Activated CD4-positive, alpha-beta T cell treated with anti-CD3 and anti-CD28 coated beads for 4 hours (primary cell): ENCODE measurements at places on chromosomes 7 and 10.
A peak's percentile ranks its signal among the peaks of the same experiment; 100 is the strongest.

- no peak for DNase-seq
These were observed 8.1 kb upstream of the OLAH start for GRCh38 chr10:15035385-15036301.

GRCh38 chr10:118220346-118220850, 121.7 kb downstream of the FAM204A start:
- no peak for DNase-seq

- no peak for DNase-seq
These were observed 106.0 kb downstream of the GRID1 start for GRCh38 chr10:86260564-86260963.

GRCh38 chr10:9302140-9302746, 1247.8 kb downstream of the GATA3 start:
- peak; percentile 2 for DNase-seq

- peak; percentile 68 for DNase-seq
These were observed 19.1 kb upstream of the KLF6 start for GRCh38 chr10:3803927-3804741.

DNA sequence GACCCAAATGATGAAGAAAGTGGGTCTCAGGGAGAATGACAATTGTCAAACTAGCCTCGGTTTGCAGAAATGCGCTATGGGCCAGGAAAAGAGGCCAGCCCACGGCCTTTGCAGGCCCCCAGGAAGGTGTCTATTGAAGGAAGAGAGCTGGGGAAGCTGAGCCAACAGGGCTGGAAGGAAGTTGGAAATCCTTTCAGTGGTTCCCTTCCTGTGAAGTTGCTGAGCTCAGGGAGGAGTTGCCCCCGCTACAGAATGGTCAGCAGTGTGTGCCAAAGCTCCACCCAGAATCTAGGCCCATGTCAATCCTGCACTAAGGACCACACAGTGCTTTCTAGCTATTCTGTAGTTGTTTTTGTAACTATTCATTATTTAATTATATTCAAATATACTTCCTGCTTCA, 91.6 kb upstream of the ANLN start:
- no peak for DNase-seq

DNA sequence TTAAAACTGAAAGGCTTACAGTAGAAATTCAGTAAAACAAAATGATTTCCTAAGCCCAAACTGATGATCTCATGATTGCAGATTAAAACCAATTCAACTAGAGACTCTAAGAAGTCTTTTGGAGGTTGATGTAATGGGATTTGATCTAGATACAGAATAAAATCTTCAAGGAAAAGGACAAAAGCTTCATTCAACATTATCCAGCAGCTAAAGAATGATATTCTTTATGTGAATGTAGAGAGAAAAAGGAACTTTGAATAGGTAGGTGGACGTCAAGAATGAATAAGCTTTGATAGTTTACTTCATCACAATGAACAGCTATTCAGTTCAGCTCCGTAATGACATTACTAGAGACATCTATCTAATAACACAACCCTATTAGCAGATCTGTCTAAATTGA, 744.4 kb downstream of the PHTF2 start:
- DNase-seq: no peak

GRCh38 chr10:18229826-18230225, 89.6 kb downstream of the CACNB2 start:
- no peak for DNase-seq

GRCh38 chr10:98039690-98040381, 9.4 kb upstream of the CRTAC1 start:
- DNase-seq: no peak

DNA sequence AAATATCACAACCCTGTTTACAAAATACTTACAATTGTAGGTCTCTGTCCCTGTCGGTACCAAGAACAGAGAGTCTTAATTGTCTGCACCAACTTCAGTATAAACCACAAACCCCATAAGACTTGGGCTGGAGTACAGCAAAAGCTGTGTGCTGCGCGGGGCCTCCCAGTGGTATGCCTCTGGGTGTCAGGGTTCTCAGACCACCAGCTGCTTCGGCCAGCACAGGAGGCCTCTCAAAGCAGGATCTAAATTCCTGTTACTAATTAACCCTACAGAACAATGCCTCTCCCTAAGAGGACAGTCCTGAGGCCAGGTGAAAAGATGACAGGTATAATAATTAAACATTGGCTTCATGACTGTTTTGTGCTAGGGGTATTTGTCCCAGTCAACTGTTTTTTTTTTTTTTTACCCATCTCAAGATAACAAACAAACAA, 957 bp upstream of the SVIL start:
- DNase-seq: no peak

DNA sequence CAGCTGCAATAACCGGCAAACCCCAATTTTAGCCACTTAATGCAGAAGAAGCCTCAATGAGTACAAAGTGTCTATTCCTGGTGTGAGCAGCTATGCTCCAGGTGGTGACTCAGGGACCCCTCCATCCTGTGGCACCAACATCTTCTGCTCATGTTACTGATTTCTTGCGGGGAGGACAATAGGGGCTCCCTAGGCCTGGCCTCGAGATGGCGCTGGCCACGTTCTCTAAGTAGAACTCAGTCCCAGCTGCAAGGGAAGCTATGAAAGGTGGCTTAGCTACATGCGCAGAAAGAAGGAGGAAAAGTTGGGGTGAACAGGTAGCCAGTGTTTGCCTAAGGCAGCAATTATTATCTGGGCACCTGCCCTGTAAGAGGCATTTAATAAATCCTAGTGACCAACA, 6.6 kb downstream of the GJD4 start:
- no peak for DNase-seq

- no peak for DNase-seq
These were observed 8.2 kb downstream of the ANKMY2 start for GRCh38 chr7:16637379-16637778.

GRCh38 chr7:152587366-152587765, 88.6 kb downstream of the XRCC2 start:
- DNase-seq: no peak

GRCh38 chr10:19874791-19875190, 58.6 kb downstream of the PLXDC2 start:
- no peak for DNase-seq

GRCh38 chr10:47445720-47446119, 38.2 kb downstream of the ANXA8 start:
- no peak for DNase-seq

- no peak for DNase-seq
These were observed 1133.3 kb downstream of the SORCS3 start for GRCh38 chr10:105774351-105774750.
